Panc1 (cell line): ENCODE measurements at places on chromosomes 11 and 22.

- no peak for DNase-seq
Observed at GRCh38 chr22:19592464-19592863, 68.3 kb upstream of the CLDN5 start.

- no peak for DNase-seq
Observed at GRCh38 chr11:80383655-80384054, 942.8 kb upstream of the TENM4 start.

DNA sequence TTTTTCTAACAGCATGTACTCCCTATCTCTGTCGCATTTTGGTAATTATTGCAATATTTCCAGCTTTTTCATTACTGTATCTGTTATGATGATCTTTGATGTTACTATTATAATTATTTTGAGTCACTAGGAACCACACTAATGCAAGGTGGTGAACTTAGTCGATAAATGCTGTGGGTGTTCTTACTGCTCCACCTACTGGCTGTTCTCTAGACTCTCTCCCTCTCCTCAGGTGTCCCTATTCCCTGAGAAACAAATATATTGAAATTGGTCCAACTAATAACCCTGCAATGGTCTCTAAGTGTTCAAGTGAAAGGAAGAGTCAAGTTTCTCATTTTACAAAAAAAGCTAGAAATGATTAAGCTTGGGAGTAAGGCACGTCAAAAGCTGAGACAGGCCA, 10.5 kb downstream of the ARL14EP start:
- DNase-seq: peak; percentile 13

- no peak for DNase-seq
Observed at GRCh38 chr11:9852465-9852864, 188.6 kb downstream of the SWAP70 start.

- no peak for DNase-seq
Observed at GRCh38 chr11:101082813-101083212, 46.8 kb downstream of the PGR start.

- no peak for DNase-seq
Observed at GRCh38 chr11:23755769-23756168, 741.1 kb upstream of the LUZP2 start.

DNA sequence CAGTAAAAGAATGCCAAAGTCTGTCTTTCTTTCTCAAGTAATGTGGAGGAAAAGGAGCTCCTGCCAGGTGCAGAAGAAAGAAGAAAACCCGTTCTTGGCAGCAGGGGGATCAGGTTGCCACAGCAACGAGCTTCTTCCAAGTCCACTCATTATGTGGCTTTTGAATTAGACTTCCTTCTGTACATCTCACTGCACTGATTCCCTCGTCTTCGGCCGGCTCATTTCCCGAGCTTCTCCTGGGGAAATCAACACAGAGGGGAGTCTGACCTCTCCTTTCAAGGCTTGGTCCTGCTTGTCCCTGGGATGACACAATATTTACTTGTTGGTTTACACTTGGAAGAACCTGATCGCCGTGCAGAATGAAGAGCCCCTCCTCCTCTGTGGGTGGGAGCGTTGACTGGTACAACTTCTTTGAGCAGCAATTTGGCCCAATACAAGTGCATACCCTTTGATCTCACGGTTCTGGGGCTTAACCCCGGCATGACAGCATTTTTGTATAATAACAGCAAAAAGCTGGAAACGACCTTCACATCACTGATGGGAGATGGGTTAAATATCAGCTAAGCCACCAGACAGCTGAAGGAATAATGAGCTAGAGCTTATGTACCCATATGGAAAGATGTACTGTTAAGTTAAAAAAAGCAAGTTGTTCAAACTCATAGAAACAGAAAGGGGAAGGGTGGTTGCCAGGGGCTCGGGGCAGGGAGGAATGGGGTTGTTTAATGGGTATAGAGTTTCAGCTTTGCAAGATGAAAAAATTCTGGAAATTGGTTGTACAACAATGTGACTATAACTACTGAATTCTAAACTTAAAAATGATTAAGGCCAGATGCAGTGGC, 35.4 kb downstream of the MCHR1 start:
- no peak for DNase-seq
